Stimulated activated CD8-positive, alpha-beta memory T cell treated with anti-CD3 and anti-CD28 coated beads, Interleukin-15, amount 100 ng/mL, for 1 hour (primary cell): ENCODE measurements at places on chromosomes 6 and 20.

DNA sequence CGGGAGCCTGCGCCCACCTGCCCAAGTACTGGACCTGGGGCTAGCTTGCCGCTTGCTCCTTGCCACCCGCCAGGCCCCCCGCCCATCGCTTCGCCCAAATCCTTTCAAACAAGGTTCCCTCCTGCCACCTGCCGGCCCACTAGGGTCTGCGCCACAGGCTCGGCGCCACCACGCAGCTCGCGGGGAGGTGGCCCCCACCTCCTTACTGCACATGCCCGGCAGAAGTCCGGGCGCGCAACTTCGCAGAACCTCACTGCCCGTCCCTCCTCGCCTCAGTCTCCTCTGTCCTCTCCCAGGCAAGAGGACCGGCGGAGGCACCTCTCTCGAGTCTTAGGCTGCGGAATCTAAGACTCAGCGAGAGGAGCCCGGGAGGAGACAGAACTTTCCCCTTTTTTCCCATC, 11.2 kb downstream of the GNAS-AS1 start:
- DNase-seq, result no peak

DNA sequence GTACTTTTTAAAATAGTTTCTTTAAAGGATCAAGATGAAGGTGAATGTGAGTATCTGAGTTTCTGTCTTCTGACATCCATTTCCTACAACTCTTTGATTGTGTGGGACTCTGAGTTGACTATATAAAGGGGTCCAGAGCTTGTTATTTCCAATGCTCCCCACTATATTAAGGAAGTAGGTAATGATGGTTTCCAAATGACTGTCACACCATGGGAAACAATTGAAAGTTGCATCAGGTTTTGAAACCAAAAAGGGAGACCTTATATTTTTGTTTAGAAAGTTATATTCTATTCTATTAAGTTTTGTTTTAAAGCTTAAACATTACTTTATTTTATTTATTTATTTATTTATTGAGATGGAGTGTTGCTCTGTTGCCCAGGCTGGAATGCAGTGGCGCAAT, 11.2 kb downstream of the CASS4 start:
- DNase-seq, result no peak

GRCh38 chr6:55276745-55277530, 50.3 kb upstream of the GFRAL start:
- no peak for DNase-seq

- no peak for DNase-seq
These were observed 35.1 kb upstream of the ARMH2 start for GRCh38 chr6:24833711-24834386.

DNA sequence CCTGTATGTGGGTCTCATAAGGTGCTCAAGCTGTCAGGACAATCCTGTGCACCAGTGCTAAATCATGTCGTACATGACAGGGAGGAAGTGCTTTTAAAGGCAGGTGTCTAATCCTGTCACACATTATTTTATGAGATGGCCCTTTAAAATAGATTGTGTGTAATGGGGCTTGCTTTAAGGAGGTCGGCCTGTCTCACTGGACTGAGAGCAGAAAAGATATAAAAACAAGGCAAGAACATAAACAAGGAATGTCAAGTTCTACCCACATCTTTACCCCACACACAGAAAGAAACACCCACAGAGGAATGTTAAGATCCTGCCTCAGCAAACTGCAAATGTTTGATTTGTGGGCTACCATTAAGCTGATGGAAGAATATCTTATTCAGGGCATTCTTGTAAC, 279.0 kb downstream of the FOXA2 start:
- DNase-seq, result no peak

- DNase-seq, result peak; percentile 13
These were observed 43.4 kb downstream of the RALY start for GRCh38 chr20:34037121-34037520.

GRCh38 chr6:150301846-150302519, 66.8 kb upstream of the IYD start:
- no peak for DNase-seq

DNA sequence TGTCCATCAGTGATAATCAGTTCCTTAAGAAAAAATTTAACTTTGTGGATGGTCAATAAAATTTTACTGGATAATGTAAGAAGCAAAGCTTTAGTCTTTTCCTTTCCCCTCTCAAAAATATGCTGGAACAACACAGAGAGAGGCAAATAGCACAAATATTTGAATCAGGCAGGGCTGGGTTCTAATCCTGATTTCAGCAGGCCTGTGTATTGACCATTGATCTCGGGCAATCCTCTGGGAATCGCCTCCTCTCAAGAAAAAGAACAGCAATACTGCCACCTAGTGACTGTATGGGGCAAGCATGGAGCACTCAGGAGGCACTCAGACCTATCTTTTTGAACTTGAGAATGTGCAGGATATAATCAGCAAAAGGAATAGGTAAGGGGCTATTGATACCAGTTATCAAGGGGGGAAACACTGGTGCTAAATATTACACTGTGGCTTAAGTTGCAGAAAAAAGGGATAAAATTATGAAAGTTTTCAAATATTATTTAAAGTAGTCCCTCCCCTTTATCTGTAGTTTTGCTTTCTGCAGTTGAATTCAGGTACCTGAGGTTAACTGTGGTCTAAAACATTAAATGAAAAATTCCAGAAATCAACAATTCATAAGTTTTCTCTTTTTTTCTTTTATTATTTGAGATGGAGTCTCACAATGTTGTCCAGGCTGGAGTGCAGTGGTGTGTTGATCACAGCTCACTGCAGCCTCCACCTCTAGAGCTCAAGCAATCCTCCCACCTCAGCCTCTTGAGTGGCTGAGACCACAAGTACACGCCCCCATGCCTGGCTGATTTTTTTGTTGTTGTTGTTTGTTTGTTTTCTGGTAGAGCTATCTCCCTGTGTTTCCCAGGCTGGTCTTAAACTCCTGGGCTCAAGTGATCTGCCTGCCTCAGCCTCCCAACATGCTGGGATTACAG, 91.8 kb upstream of the NHSL1 start:
- no peak for DNase-seq

- no peak for DNase-seq
These were observed 68.7 kb upstream of the MYL9 start for GRCh38 chr20:36472637-36473090.

GRCh38 chr20:6632187-6632586, 135.3 kb upstream of the BMP2 start:
- no peak for DNase-seq

DNA sequence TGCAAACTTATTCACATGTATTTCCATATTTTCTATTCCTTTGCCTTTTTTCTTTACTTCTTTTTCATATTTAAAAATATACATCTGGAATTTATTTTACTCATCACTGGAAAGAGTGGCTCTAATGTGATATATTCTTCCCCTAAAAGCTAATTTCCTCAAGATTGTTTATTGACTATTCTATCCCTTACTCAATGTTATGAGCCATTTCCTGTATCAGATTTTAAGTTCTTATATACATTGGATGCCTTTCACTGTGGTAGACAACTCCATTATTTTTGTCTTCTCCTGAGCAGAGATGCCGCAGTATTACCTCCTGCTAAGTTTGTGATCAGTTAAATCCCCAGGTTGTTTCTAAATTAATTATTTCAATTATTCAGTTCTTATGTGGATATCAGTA, 418.4 kb upstream of the JAG1 start:
- no peak for DNase-seq

DNA sequence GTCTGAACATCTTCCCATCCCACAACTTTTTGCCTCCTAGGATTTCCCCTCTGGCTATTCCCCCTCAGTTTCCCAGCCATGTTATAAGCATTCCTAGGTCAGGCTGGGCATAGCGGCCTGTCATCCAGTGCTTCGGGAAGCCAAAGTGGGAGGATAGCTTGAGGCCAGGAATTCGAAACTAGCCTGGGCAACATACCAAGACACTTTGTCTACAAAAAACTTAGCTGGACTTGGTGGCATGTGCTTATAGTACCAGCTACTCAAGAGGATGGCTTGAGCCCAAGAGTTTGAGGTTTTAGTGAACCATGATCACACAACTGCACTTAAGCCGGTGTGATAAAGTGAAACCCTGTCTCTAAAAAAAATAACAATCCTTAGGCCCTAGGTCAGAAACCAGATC, 447.4 kb downstream of the KIF16B start:
- no peak for DNase-seq

DNA sequence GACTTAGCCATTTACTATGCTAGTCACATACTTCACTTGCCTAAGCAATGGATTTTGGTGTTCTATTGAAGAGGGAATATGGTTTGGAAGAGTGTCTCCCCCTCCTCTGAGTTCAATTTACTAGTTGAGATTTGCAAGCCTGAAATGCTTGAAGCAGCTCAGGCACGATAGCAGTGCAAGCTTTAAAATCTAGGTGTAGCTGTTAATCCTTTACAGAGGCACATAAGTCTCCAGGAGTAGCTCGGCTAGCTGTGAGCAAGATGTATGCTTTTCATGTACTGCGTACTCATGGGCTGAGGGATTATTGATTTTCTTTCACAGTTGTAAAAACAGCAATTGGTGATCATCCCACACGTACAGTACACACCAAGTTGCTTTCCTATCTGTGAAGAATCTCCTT, 726 bp downstream of the FLRT3 start:
- no peak for DNase-seq

GRCh38 chr20:47720636-47721427, 64.4 kb downstream of the SULF2 start:
- no peak for DNase-seq

- no peak for DNase-seq
These were observed 268.4 kb upstream of the SYNCRIP start for GRCh38 chr6:85911067-85911466.

GRCh38 chr6:31379850-31380249, 22.9 kb upstream of the HLA-B start:
- DNase-seq, result no peak

DNA sequence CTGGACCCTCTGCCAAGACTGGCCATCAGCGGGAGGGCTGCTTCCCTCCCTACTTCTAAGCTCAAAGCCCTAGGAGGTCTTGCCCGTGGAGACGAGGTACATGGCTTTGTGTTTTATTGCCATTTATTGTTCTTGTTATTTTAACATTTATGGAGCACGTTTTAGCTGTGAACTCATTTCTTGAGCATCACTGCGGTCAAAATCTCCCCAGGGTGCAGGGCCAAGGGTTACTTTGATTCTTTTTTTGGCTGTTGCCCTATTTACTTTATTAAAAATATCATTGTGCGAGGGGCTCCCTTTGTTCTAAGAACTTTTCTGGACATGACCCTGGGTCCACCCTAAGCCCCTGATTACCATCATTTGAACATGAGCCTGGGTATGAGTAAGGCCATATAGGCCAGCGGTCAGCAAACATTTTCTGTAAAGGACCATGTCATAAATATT, 51.6 kb downstream of the EYA2 start:
- DNase-seq, result no peak

GRCh38 chr20:3239026-3239866, at the start of gene SLC4A11:
Gene SLC4A11, minus strand, starts transcription at chr20:3239190. Its CDS starts 53 bp downstream, at chr20:3239137.
- DNase-seq, result no peak

GRCh38 chr6:99349171-99350141, at the start of gene FAXC:
Gene FAXC, minus strand, starts transcription at chr6:99349674. Its CDS starts 302 bp downstream, at chr6:99349372.
- DNase-seq, result no peak

DNA sequence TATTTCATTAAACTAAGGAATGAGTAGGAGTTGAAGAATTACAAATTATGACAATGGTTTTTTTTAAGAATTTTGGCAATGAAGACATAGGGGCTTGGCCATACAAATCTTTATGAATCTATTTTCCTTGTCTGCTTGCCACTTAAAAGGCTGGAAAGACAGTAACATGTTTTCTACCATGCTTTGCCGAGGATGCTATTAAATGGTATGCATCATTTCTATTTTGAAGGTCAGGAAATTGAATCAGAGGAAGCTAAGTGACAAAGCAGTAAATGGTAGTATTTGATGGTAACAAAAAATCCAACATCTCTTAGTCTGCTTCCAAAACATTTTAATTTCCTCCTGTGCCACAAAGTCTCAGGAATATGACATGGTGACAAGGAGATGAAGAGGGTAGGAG, 287.2 kb downstream of the RFPL4B start:
- no peak for DNase-seq

GRCh38 chr6:101517632-101518031, 124.1 kb downstream of the GRIK2 start:
- DNase-seq, result no peak

DNA sequence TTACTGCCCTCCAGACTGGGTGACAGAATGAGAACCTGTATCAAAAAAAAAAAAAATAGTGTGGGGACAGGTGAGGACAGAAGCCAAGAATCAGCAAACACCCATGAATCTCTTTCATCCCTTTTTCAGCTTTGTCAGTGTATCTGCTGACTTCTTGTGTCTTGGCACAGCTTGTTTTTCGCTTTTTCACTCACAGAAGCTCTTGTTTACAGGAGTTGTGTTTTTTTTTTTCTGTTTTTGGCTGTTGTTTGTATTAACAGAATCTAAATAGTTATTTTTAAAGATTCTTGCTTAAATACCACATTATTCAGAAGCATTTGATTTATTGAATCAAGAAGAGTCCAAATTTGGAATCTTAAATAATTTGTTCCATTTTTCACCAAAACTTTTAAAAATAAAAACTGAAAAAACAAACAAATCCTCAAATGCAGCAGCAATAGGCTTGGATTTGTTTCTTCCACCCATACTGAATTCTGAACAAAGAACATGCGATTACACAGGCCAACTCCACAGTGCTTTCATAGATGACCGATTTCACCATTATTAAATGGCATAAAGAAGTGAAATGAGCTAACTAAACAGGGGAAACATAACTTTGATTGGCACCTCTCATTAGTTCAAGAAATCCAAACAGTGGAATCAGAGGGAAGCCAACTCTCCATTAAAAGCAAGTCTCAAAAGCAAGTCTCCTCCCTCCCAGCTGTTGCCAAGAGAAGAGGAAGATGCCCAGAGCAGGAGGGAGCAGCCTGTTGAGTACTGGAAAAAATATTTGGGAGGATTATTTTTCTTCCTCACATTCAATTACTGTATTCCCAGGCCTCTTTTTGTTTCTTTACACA, 27.2 kb upstream of the GPR63 start:
- no peak for DNase-seq

DNA sequence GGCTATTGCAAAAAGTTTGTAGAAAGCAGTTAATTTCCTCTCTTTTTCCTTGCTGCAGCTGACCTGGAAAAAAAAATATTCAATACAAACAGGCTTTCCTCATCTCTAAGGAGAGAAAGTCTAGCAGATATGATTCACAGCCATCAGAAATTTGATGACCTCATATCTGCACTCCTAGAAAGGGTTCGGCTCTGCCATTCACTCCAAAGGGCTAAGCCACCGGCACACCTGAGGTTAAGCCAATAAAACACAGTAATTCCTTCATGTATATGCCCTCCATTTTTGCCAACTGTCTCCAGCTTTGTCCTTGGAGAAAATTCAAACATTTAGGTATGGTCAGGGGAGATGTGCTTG, 18.7 kb upstream of the LY86 start:
- DNase-seq, result no peak

DNA sequence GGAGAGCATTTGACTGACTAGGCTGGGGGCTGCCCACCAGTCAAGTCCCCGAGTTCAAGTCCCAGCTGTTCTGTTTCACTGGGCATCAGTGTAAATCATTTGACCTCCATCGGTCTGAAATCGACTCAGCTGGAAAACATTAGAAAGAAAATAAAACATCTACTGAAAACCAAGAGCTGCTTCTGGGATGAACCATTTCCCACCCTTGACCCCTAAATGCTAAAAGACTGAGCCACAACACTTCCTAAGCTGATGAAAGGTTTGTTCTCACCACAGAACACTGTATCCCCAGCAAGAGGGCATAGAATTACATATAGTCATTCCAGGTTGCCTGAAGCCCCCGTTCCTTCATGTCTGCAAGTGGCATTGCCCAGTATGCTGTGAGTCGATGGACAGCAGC, 237.0 kb upstream of the TAB2 start:
- DNase-seq, result no peak

- DNase-seq, result no peak
These were observed 23.0 kb upstream of the FKBP1A start for GRCh38 chr20:1415667-1416468.
